ENCODE measurements at places on chromosomes 13 and 19.
A peak's percentile ranks its signal among the peaks of the same experiment; 100 is the strongest.

DNA sequence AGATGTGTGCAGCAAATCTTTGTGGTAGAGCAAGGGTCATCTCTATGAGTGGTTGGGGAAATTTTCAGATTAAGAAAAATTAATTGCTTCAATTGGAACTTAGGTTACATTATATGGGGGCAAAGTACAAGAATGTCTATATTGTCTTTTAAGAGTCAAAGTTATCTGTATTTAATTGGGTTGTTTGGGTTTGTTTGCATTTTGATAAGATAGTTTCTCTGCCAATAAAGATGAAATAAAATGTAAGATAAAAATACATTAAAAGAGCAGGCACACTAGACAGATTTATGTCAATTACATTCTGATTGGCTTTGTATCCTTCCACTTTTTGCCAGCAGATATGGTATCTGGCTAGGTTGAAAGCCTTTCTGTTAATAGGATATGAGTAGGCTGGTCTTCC is 317.2 kb downstream of the OXGR1 start:
- no peak for DNase-seq

DNA sequence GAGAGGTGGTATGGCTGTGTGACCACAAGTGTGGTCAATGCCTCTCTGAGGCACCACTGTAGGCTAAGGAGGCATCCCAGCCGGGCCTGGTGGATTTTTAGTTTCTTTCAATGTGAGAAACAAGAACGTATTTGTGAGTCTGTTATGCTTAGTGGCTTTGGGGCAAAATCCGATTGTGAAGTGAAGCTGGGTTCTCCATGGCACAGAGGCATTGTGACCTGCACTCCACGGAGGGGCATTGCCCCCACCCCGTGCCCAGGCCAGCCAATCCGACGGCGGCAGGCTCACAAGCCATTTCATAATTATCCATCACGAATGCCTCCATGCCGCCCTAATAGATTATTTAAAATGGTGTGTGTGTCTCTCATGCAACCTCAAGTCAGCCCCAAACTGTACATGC is 151.6 kb downstream of the ZNF536 start:
- DNase-seq: no peak

DNA sequence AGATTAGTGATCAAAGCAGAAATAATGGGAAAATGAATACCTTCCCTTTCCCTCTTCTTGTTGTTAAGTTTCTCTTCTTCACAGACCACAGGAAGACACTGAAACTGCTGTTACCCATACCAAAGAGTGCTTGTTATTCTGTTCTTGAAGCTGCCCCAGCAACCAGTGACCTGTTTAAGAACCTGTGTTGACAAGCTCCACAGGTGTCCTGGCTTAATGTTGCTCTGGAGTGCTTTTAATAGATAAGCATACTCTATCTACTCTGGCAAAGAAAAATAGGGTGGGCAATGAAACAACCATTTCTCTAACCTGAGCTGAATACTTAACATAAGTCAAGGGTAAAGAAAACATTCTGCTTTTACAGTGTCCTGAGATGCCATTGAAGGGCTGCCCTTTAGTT is 506.7 kb upstream of the GPC6 start:
- DNase-seq: peak; percentile 3

- DNase-seq: no peak
Observed at GRCh38 chr13:45846681-45847080, 4.9 kb downstream of the SIAH3 start.

- DNase-seq: no peak
Observed at GRCh38 chr13:80338781-80339562, 2.0 kb downstream of the SPRY2 start.

- no peak for DNase-seq
Observed at GRCh38 chr13:33034882-33035520, 18.8 kb downstream of the KL start.

- no peak for DNase-seq
Observed at GRCh38 chr19:48958006-48958405, 3.3 kb downstream of the BAX start.

GRCh38 chr13:98470920-98471319 is 106.0 kb downstream of the STK24 start:
- no peak for DNase-seq

GRCh38 chr13:40060296-40061007 is 405.0 kb downstream of the COG6 start:
- peak; percentile 79 for DNase-seq

DNA sequence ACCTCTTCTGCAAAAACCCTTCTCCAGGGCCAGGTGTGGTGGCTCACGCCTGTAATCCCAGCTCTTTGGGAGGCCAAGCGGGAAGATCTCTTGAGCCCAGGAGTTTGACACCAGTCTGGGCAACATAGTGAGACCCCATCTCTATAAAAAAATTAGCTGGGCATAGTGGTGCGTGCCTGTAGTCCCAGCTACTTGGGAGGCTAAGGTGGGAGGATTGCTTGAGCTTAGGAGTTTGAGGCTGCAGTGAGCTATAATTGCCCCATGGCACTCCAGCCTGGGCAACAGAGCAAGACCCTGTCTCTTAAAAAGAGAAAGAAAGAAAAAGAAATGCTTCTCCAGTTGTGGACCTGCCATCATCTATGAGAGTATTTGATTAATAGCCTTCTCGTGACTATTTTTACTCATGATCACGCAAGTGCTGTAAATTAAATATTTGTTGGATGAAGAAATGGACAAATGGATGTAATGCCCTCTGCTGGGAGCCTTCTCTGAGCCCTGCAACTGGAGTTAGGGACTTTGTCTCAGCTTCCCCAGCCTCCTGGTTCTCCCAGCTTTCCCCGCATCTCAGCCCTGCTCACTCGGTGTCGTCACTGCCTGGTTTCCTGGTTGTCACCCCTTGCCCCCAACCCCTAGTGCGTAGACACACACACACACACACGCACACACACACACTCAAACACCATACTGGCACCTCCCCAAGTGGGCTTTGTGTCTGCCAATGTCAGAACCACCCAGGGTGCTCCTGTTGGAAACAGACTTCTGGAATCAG is 12.2 kb downstream of the WIZ start:
- no peak for DNase-seq

DNA sequence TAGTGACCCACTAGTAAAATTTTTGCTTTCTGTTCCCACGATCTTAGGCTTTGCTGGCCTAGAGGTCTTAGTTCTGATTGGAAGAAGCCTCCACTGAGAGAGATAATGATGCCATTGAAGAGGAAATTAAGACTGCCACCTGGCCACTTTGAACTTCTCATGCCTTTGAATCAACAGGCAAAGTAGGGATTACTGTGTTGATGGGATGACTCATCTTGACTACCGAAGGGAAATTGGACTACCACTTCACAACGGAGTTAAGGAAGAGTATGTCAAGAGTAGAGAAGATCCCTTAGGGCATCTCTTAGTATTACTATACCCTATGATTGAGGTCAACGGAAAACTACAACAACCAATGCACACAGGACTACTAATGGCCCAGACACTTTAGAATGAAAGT is 12.7 kb upstream of the FREM2 start:
- DNase-seq: no peak

- DNase-seq: no peak
Observed at GRCh38 chr13:94272038-94272437, 207.4 kb downstream of the DCT start.

- no peak for DNase-seq
Observed at GRCh38 chr13:106520251-106521054, 15.0 kb downstream of the EFNB2 start.

DNA sequence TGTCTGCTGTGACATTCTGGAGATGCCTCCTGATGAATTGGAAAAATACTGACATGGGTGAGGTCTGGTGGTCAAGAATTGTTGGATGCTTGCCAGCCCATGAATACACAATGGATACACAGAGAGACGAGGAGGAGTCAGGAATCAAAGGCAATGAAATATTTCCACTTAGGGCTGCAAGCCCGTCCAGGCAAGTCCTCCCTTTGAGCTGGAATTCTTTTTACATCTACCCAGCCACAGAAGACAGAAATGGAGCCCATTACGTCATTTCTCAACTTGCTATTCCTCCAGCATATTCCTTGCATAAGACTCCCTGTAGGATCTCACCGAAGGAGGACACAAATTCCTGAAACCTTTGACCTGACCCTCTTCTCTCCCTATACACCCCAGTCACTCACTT is 15.7 kb upstream of the IGFL4 start:
- no peak for DNase-seq

DNA sequence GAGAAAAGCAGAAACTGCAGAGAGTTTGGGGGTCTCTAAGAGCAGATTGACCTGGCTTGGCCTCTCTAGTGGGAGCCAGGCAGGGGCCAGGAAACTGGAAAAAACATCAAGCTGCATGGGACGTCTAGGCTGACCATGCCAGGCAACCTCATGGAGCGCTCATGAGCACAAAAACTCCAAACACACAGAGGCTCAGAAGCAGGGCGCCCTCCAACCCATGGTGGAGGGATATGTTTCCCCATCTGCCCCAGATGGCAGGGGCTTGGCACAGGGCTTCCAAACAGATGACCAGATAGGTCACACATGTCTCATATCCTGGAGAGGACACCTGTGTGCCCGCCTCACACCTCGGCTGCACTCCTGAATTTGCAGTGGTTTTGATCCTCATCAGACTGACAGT is 879.0 kb downstream of the UQCRFS1 start:
- no peak for DNase-seq

GRCh38 chr19:48368936-48369335 is 4.8 kb downstream of the SYNGR4 start:
- DNase-seq: no peak

DNA sequence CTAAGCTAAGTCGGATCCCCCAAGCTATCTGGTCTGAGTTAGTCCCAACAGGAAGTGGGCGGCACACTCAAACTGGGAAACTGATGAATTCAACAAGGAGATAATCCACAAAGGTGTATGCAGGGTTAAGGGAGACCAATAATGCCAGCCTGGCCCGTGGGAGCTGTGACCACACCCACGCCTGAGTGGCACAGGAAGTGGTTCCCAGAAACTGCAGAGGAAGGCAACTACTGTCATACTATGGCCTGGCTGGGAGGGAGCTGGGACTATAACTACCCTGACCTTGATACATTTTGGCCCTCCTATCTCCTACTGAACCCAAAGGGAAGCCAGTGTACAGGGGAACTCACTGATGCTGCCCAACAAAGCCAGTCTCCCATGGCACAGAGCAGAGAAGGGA is 85.5 kb upstream of the TDRD3 start:
- DNase-seq: no peak

GRCh38 chr19:16327911-16328823 is 3.5 kb downstream of the KLF2 start:
- DNase-seq: no peak

DNA sequence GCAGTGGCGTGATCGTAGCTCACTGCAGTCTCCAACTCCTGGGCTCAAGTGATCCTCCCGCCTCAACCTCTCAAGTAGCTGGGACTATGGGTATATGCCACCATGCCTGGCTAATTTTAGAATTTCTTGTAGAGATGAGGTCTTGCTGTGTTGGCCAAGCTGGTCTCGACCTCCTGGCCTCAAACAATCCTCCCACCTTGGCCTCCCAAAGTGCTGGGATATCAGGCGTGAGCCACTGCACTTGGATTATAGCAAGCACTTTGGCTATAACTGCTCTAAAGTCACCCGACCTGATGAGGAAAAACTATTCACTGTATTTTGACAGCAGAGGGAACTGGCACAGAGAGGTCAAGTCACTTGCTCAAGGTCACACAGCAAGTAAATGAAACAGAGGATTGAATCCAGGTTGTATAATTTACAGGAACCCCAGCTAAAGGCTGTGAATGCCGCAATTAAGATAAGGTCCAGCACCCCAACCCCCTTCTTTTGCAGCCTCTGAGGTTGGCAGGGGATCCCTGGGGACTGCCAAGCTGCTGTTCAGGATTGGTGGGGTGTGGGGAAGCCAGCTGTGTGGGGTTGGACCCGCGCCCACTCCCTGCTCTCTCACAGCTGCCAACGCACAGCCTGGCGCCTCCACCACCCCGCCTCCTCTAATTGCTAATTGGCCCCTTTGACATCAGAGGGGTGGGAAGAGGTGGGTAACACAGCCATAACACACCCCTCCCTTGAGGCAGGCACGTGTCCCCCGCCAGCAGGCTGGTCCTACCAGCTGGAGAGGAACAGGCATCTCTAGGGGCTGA is 6.0 kb downstream of the TMIGD2 start:
- peak; percentile 97 for DNase-seq

DNA sequence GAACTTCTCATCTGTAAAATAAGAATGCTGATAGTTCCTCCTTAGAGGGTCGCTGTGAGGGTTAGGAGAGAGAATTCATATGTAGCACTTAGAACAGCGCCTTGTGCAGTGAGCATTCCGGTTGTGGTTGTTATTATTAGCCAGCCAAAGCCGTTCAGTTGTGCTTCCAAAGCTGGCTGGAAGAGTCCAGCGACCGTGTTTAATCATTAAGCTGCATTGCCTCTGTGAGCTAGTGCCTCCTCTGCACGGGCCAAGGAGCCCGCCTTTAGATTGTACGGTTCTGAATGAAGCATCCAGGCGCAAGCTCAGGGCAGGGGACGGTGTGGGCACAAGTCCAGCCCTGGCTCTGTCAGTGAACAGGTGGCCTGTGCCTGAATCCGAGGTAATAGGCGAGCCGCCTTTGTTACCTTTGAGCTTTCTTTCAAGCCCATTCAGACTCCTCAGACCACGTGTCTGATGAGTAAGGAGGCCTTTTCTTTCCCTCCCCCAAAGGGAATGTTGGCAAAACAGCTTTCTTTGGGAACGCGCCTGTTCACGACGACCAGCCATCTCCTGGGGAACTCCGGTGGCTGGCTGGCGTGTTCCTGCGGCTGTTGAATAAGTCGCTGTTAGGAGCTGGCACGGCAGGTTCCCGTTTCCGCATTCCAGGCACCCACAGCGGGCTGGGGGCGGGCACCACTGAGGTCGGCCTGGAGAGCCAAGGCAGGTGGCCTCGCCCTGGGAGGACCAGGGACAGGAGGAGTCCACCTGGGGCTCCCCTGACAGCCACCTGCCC is 25.1 kb downstream of the SIPA1L3 start:
- DNase-seq: peak; percentile 85

GRCh38 chr19:47272448-47273312 is 2.0 kb upstream of the INAFM1 start:
- DNase-seq: no peak

DNA sequence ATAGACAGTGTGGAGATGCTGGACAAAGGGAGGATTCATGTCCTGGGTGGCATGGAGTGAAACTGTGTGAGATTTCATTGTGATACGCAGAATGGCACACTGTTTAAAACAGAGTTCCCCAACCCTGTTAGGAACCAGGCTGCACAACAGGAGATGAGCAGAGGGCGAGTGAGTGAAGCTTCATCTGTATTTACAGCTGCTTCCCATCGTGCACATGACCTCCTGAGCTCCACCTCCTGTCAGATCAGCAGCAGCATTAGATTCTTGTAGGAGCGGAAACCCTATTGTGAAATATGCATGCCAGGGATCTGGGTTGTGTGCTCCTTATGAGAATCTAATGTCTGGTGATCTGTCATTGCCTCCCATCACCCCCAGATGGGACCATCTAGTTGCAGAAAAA is 72.5 kb downstream of the RAP2A start:
- no peak for DNase-seq

- DNase-seq: no peak
Observed at GRCh38 chr13:72181661-72182060, 314.7 kb upstream of the DACH1 start.

GRCh38 chr13:90919153-90919552 is 428.3 kb upstream of the MIR17HG start:
- no peak for DNase-seq
